MCF 10A (cell line): ENCODE measurements at places on chromosomes 11 and 22.
A peak's percentile ranks its signal among the peaks of the same experiment; 100 is the strongest.

- no peaks in the 10 kb centered on the region for H3K27me3 ChIP-seq
- no peak for DNase-seq
- H3K4me1 ChIP-seq: no peaks in the 10 kb centered on the region
- H3K27ac ChIP-seq: no peak overlapping the region
These were observed 558.4 kb upstream of the CADM1 start for GRCh38 chr11:116062490-116063171.

DNA sequence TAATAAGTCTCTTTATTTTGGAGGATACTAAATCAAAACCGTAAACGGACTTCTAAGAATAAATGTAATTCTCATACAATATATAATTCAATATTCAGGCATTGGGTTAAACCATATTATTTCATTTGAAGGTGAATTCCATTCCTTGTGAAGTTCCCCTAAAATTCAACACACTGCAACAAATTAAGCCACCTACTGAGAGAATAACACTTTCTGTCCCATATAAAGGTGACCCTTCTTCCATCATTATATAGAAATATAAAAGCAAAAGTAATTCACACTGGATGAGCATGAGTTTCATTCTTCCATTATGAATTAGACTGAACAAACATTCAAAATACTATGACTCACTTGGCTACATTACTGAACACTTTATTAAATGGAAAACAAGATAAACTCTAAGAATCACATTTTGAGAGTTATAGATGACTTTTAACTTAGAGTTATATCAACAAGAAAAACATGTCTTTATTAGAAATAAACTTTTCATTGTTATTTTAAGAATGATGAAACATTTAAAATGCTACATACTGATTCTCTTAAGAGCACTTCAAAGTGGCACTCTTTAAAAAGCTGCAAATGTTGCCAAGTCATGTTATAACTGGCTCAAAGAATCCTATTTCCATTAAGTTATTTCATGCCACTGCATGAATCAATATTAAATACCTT lies 2.8 kb downstream of the SESN3 start:
- no peak for DNase-seq
- H3K27ac ChIP-seq: peak overlapping the region; percentile 25
- peaks cover 6% of the 10 kb centered on the region for H3K36me3 ChIP-seq
- H3K4me1 ChIP-seq: peaks cover 19% of the 10 kb centered on the region
- peak overlapping the region; percentile 17 for H3K4me3 ChIP-seq
- H3K27me3 ChIP-seq: no peaks in the 10 kb centered on the region

- peaks cover 20% of the 10 kb centered on the region for H3K4me1 ChIP-seq
- no peak for DNase-seq
- H3K27ac ChIP-seq: no peak overlapping the region
- no peaks in the 10 kb centered on the region for H3K36me3 ChIP-seq
- no peaks in the 10 kb centered on the region for H3K27me3 ChIP-seq
These were observed 4.0 kb downstream of the CARNS1 start for GRCh38 chr11:67419325-67420049.

DNA sequence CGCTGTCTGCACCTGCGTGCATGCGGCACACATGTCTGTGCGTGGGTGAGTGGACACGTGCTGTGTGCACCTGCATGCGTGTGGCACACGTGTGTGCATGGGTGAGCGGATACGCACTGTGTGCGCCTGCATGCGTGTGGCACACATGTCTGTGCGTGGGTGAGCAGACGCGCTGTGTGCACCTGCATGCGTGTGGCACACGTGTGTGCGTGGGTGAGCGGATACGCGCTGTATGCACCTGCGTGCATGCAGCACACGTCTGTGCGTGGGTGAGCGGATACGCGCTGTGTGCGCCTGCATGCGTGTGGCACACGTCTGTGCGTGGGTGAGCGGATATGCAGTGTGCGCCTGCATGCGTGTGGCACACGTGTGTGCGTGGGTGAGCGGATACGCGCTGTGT lies 27.1 kb upstream of the ACR start:
- H3K36me3 ChIP-seq: no peaks in the 10 kb centered on the region
- H3K27me3 ChIP-seq: no peaks in the 10 kb centered on the region
- no peak overlapping the region for H3K27ac ChIP-seq
- H3K4me3 ChIP-seq: no peak overlapping the region
